Suprapubic skin (tissue), 4 donors: ENCODE measurements at places on chromosomes 12 and 14.

DNA sequence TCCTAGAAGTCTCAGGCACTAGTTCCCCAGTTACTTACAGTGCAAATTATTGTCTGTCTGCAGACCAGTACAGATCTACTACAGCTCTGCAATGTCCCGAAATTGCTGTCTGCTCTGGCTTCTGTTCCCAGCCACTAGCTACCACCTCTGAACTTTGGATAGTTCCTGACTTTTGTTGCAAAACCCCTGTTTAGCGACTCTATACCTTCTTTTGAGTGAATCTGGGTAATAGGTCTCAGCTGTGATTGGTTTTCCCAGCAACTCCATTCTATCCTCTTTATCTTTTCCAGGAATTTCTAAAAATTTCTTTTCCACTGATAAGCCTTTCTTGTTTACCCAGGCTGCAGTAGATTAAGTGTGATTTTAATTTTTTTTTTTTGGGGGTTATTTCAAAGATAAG, 16.8 kb downstream of the KCNJ8 start:
- DNase-seq = no peak
- H3K4me1 ChIP-seq = peaks cover 13% of the 10 kb centered on the region
- H3K4me3 ChIP-seq = no peak overlapping the region
- no peak overlapping the region for H3K27ac ChIP-seq

- no peak for DNase-seq
- H3K27ac ChIP-seq = no peak overlapping the region
- H3K4me3 ChIP-seq = no peak overlapping the region
- H3K36me3 ChIP-seq = no peaks in the 10 kb centered on the region
- no peaks in the 10 kb centered on the region for H3K4me1 ChIP-seq
- peaks cover 3% of the 10 kb centered on the region for H3K27me3 ChIP-seq
Measured at GRCh38 chr14:36618641-36619040, 36.2 kb upstream of the NKX2-8 start.

DNA sequence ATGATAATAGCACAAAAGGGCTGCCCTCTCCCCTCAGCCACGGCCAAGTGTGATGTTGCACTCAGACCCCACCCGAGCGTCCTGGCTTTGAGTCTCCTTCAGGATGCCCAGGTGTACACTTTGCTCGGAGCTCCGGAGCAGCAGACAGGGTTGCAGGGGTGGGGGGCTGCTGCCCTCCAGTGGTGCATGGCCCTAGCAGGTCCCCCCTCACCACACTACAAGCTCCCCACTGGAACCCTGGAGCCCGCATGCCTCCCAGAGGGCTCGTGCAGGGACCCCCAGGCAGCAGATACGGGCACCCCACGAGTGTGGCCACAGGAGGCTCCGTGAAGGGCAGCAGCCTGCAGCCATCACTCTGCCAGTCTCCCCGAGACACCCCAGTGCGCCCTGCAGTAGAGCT, 69.9 kb upstream of the C14orf180 start:
- no peak overlapping the region for H3K4me3 ChIP-seq
- peaks cover 56% of the 10 kb centered on the region for H3K27me3 ChIP-seq
- no peak overlapping the region for H3K27ac ChIP-seq
- H3K4me1 ChIP-seq = peaks cover 23% of the 10 kb centered on the region
- no peaks in the 10 kb centered on the region for H3K36me3 ChIP-seq

DNA sequence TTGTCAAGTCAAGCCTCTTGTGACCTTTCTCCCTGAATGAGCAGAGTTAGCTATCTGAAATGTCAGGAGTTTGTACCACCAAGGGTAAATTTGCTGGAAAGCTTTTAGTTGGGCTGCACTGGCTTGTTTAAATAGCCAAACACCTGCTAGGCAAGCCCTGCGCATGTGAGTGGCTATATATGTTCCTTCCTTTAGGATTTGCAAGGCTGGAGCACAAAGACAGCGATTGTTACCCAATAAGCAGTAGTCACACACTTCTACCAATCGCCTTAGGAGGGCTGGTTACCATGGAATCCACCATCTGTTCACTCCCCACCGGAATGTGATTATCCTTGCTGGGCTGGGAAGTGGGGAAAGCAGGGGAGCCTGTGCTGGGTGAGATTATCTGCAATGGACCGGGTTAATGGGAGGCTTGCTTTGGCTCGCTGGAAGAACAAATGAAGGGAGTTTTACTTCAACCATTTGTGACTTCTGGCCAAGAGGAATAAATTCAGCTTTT, 102.5 kb downstream of the FGD4 start:
- H3K36me3 ChIP-seq = no peaks in the 10 kb centered on the region
- H3K4me1 ChIP-seq = peaks cover 63% of the 10 kb centered on the region
- peak overlapping the region; percentile 39 for H3K4me3 ChIP-seq
- peak overlapping the region; percentile 77 for H3K27ac ChIP-seq
- DNase-seq = no peak

GRCh38 chr14:87391066-87391465, 601.9 kb downstream of the GALC start:
- H3K27me3 ChIP-seq = no peaks in the 10 kb centered on the region
- H3K4me3 ChIP-seq = no peak overlapping the region
- H3K36me3 ChIP-seq = no peaks in the 10 kb centered on the region
- no peaks in the 10 kb centered on the region for H3K4me1 ChIP-seq
- no peak for DNase-seq
- no peak overlapping the region for H3K27ac ChIP-seq

DNA sequence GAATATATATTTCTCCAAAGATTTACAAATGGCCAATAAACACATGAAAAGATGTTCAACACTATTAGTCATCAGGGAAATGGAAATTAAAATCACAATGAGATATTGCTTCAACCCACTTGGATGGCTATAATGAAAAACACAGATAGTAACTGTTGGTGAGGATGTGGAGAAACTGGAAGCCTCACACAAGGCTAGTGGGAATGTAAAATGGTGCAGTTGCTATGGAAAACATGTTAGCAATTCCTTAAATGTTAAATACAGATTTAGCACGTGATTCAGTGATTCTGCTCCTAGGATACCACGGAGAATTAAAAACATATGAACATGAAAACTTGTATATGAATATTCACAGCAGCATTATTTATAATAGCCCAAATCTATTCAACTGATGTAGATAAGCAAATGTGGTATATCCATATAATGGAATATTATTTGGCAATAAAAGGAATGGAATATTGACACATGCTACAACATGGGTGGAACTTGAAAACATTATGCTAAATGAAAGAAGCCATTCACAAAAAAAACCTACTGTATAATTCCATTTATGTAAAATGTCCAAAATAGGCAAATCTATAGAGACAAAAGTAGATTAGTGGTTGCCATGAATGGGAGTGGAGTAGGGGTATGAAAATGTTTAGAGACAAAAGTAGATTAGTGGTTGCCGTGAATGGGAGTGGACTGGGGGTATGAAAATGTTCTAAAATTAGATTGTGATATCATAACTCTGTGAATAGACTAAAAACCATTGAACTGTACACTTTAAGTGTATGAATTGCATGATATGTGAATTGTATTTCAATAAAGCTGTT, 227.1 kb upstream of the DDHD1 start:
- no peaks in the 10 kb centered on the region for H3K4me1 ChIP-seq
- H3K27ac ChIP-seq = no peak overlapping the region
- no peaks in the 10 kb centered on the region for H3K36me3 ChIP-seq

DNA sequence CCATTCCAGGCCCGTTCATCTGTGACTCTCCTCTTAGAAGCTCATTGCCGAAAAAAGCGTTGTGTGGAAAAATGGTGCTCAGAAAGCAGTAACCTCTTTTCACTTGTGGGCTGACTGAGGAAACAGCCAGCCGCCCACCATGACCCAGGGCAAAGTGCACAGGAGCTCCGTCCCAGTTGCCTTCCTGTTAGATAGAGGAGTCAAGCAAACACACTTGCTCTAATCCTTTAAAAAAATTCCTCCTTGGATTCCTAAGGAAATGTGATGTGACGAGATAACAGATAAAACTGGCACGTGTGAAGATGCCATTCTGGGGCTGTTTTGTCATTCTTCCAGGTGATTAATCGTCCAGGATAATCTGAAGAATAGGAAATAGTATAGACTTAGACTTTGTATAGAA, 396.8 kb upstream of the DDHD1 start:
- H3K4me1 ChIP-seq = no peaks in the 10 kb centered on the region
- H3K36me3 ChIP-seq = no peaks in the 10 kb centered on the region
- no peak for DNase-seq
- no peak overlapping the region for H3K27ac ChIP-seq
- no peak overlapping the region for H3K4me3 ChIP-seq

DNA sequence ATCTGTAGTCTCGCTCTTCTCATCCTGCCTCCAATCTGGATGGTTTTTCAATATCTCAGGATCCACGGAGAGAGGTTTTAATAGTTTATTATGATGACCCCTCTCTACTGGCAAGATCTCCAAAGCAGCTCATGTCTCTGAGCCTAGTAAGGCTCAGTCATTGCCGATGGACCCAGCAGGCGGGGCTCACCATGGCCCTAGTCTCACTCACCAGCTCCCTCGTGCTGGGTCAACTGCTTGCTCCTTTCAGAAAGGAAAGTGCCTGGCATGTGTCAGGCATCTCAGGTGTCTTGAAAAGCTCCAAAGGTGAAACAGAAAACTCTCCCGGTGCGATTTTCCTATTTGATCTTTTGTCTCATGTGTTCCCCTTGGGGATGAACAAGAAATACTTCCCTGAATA, 179.0 kb downstream of the CALM1 start:
- no peak overlapping the region for H3K4me3 ChIP-seq
- H3K27ac ChIP-seq = no peak overlapping the region
- no peaks in the 10 kb centered on the region for H3K27me3 ChIP-seq
- no peak for DNase-seq
- no peaks in the 10 kb centered on the region for H3K4me1 ChIP-seq
- H3K36me3 ChIP-seq = peaks cover 12% of the 10 kb centered on the region

- H3K27ac ChIP-seq = no peak overlapping the region
- H3K4me3 ChIP-seq = no peak overlapping the region
Measured at GRCh38 chr12:28079539-28079938, 107.0 kb upstream of the PTHLH start.

- no peaks in the 10 kb centered on the region for H3K4me1 ChIP-seq
- no peak overlapping the region for H3K4me3 ChIP-seq
- H3K27ac ChIP-seq = no peak overlapping the region
- peaks cover 59% of the 10 kb centered on the region for H3K27me3 ChIP-seq
- H3K36me3 ChIP-seq = no peaks in the 10 kb centered on the region
- no peak for DNase-seq
Measured at GRCh38 chr14:96735526-96735925, 61.7 kb upstream of the VRK1 start.

DNA sequence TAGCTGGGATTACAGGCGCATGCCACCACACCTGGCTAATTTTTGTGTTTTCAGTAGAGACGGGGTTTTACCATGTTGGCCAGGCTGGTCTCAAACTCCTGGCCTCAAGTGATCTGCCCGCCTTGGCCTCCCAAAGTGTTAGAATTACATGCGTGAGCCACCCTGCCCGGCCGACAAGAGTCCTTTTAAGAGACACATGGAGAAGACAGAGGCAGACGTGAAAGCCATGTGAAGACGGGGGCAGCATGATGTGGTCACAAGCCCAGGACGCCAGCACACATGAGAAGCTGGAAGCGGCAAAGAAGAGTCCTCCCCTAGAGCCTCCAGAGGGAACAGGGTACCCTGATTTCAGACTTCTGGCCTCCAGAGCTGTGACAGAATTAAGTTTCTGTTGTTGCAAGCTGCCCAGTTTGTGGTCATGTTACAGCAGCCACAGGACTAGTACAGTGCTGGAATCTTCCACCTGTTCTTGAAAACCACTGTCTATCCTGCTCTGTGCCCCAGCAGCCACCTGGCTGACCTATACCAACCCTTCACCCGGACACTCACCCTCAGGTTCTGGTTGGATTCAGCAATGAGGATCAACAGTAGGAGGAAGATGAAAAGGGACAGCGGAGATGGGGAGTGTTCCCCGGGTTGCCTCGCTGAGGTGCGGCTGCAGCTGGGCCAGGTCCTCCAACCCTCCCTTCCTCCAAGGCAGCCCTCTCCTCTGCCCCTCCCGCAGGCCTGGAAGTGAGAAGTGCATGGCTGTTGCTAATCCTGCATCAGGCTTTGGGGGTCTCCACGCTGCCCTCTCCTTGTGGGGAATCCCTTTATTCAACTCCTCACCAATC, 16.9 kb downstream of the VPS37B start:
- H3K4me3 ChIP-seq = no peak overlapping the region
- DNase-seq = no peak
- H3K4me1 ChIP-seq = peaks cover 50% of the 10 kb centered on the region
